NCI-H345 (cell line): ENCODE measurements at places on chromosomes 11 and 22.

DNA sequence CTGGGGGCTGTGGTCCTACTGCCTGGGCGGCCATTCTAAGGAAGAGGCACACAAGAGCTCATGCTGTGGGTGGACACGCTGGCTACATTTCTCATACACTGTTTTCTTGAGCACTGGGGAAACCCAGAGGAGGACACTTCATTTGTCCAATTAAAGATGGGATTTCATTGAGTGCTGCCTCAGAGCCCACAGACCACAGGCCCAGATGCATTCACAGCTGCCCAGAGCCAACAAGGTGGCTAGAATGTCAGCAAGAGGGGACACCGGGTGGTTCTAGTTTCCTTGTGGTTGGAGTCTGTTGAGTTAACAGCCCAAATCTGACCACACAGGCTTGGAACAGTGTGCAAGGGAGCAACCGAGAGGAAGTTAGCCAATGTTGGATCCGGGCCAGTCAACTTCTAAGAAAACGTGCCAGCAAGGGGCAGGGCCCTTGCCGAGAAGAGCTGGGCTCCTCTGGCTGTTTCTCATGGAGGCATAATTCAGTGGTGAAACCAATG, 35.0 kb upstream of the SORL1 start:
- no peak for DNase-seq

DNA sequence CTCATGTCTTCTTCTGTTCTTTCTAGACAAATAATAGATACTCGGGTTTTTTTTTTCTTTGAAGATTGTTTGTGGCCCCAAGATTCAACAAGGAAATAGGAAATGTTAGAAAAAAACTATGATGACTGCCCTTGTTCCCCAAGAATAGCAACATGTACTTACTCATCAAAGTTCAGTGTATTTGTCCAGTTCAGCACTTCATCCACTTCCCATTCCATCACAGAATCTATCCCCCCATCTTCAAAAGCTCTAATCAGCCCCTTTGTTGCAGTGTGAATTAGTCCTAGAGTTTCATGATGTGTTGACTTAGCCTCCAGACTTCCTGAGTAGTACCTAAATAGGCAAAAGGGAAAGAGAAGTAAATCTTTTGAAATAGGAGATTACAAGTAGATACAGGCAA, 74.3 kb downstream of the C11orf65 start:
- no peak for DNase-seq

- DNase-seq, result no peak
Observed at GRCh38 chr22:39367035-39367434, 17.2 kb downstream of the SYNGR1 start.

DNA sequence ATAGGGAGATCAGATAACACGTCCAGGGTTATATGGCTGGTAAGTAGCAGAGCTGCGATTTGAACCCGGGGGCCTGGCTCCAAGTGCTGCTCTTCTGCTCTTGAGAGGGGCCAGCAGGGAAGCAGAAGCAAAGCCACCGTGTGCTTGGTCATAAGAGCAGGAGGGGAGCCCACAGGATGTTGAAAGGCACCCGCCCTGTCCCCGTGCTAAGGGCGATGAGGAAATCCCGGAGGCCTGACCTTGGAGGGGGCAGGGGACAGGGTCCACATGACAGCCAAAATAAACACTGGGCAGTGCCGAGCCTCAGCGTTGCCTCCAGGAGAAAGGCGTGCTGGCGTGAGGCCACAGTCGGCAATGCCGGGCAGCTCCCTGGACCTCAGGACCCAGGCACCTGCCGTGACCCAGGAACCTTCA, 28.8 kb downstream of the TOM1 start:
- no peak for DNase-seq

- DNase-seq, result peak; percentile 64
Observed at GRCh38 chr11:65553301-65554001, 4.7 kb downstream of the LTBP3 start.

DNA sequence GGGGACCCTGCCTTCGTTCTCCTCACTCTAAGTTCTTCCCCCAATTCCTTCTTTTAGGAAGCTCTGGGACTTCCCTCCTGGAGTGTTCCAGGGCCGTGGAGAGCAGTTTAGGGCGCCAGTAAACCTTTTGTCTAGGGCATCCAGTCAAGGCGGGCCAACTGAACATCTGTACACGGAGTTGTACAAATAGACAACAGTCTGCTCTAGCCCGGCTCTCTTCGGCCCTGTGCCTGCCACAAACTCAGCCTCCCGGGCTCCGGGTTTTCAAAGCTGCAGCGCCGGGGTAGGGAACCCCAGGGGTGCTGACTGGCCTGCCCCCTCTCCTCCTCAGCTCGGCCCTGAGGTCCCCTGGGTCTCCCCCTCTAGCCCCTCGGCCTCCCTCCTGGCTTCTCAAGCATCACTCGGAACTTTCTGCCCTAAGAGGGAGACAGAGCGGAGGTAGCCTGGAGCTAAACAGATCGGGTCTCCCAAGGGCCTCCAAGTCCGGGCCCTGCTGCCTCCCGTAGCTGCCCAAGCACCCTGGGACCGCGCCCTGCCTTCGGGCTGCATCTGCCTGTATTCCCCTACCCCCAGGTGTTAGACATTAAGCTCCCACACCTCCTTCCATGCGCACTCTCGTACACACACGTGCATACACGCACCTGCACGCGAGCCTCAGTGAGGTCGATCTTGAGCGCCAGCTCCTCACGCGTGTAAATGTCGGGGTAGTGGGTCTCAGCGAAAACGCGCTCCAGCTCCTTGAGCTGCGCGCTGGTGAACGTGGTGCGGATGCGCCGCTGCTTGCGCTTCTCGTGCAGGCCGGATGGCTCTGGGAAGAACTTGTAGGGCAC, 3.3 kb downstream of the PHOX2A start:
- DNase-seq, result peak; percentile 24

- DNase-seq, result no peak
Observed at GRCh38 chr22:27730641-27731433, 70.7 kb downstream of the MN1 start.

- DNase-seq, result no peak
Observed at GRCh38 chr22:17841836-17842235, 67.6 kb upstream of the BID start.

GRCh38 chr22:44025171-44026065, 1.3 kb downstream of the PARVB start:
- no peak for DNase-seq

DNA sequence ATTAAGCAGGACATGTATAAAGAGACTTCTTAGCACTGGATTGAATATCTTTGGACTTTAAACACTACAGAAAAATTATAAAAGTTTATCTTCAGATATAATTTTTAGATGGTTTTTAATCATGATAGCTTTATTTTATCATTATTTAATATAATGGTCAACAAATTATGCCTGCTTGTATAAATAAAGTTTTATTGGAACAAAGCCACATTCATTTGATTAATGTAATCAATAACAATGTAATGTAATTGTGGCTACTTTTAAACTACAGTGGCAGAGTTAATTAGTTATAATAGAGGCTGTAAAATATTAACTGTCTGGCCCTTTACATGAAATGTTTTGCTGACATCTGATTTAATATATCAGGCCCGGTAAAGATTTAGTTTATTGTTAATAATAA, 70.0 kb downstream of the STIM1 start:
- DNase-seq, result no peak

GRCh38 chr11:116274521-116274920, 498.3 kb downstream of the BUD13 start:
- DNase-seq, result no peak

DNA sequence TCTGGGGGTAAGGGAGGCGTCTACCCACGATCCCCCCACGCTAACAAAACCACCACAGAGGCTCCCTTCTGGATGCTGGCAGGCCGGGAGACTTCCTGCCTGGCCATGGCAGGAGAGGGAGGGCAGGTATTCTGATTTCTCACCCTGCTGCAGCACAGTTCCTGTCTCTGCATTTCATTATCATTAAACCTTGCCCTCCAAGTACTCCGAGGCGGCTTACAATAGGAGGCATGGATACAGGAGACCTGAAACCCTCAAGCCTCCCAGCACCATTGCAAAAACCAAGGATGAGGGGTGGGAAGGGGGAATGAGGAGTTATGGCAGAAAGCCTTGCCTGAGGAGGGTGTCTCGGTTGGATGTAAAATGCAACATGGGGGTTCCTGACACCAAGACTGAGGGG, 44.1 kb upstream of the MN1 start:
- DNase-seq, result no peak

GRCh38 chr11:43874738-43875137, 5.9 kb upstream of the ALKBH3 start:
- no peak for DNase-seq

- no peak for DNase-seq
Observed at GRCh38 chr22:50192436-50193204, 6.9 kb downstream of the TRABD start.

GRCh38 chr11:64560139-64560771, 30.8 kb upstream of the SLC22A12 start:
- DNase-seq, result no peak

GRCh38 chr11:74701351-74701750, 29.9 kb downstream of the CHRDL2 start:
- DNase-seq, result no peak

DNA sequence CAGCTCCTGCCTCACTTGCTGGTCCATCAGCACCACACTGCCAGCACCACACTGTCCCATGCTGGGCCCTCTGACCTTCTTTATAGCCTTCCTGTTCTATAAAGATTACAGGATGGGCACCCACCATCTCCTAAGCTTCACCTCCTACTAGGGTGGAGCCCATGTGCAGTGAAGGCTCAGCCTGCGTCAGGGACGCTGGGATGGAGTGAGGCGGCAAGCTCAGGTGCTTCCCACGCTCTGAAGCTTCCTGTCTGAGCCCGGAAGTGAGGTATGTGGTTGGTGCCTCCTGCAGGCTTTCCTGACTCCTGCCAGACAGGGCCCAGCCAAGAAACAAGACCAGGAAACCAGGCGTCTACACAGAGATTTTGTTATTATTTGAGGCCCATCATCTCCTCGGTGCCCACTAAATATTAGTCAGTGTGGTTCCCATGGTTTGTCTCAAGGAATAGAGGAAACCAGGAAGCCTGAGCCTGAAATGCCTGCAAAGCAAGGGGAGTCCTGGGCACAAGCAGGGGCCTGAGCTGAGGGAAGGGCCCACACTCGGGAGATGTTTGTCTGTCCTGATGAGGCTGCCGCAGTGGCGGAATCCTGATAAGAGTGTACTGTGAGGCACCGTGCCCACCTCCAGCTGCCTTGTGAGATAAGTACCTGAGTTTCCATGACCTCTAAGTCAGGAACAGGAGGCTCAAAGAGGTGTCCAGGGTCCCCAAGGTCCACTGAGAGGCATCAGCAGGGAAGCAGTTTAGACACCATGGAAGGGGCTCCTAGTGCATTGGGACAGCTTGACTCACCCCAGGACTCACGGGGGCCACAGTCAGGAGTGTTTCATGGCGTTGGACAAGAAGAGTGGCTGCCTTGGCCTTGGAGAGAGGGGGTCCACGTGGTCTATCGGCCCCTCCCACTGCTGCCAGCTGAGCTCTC, 22.0 kb downstream of the RSPH14 start:
- no peak for DNase-seq

DNA sequence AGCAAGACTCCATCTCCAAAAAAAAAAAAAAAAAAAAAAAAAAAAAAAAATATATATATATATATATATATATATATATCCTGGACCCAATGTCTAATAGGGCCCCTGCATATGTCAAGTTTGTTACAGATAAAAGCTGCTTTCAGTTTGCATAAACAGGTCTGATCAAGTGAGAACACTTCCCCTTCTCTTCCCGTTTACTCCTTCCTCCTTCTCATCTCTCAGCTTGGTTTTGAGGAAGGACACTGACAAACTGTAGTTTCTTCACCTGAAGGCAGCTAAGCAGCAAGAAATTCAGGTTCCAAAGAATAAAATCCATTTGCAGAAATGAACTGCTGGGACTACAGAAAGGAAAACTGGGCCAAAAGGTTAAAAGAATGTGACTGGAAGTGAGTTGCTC, 11.7 kb downstream of the THOC5 start:
- no peak for DNase-seq

DNA sequence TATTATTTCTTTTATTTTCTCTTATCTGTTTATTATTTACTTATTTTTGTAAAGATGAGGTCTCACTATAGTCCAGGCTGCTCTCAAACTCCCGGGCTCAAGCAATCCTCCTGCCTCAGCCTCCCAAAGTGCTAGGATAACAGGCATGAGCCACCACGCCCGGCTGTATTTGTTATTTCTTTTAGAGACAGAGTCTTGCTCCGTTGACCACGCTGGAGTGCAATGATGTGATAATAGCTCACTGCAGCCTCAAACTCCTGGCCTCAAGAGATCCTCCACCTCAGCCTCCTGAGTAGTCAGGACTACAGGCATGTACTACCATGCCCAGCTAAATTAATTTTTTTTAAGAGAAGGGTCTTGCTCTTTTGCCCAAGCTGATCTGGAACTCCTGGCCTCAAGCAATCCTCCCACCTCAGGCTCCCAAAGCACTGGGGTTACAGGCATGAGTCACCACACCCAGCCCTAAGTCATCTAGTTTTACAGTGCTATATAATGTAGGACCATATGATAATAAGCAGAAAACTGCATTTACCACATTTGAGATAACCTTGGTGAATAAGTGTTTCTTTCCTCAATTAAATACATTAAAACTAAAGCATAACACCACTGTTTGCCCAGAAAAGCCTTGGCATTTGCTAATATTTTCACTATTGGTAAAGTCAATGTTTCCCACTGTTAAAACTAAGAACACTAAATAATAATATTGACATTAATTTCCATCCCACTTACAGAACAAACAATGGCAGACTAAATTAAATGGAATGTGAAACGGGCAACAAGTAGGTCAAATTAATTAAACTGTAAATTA, 127.5 kb downstream of the SIK3 start:
- DNase-seq, result no peak

GRCh38 chr11:94770563-94771120, 2.5 kb downstream of the AMOTL1 start:
- no peak for DNase-seq

DNA sequence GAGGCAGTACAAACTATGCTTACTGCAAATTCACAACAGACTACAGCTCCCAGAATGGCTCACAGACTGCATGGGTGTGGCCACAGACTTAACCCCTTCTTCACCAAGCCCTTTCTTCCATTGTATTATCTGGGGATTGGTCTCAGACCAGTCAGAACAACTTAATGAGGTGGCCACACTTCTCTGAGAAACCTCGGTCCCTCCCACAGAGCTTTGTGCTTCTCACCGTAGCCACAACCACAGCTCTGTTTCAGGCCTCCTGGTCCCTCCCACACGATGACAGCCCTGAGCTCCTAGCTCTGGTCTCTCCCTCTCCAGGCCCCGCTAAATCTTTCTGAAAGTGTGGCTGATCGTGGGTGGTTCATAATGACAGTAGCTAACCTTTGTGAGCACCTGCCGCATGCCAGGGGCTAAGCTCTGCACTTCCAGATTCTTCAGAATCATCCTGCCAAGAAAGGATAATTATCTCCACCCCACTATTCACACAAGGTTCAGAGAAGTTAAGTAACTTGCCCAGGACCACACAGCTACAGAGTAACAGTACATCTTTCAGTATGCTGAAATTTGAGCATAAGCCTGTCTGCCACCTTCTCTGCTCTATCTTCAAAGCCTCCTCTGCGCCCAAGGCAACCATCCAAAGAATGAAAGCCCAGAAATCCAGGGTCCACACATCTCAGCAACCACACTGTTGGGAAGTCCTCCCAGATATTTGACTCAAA, 5.4 kb downstream of the PDE2A start:
- DNase-seq, result no peak

DNA sequence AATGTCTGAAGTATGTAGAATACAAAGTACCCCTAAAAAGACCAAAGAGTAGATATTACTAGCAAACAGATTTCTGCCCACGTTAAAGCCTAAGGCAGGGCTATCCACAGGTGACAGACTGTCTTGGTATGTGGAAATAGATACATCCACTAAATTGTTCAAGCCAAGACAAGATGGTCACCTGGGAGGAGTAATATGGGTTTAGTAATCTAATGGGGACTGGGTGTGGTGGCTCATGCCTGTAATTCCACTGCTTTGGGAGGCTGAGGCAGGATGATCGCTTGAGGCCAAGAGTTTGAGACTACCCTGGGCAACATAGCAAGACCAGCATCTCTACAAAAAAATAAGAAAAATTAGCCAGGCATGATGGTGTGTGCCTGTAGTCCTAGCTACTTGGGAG, 7.5 kb downstream of the SGSM3 start:
- no peak for DNase-seq
